ENCODE measurements at places on chromosomes 5 and 9.

- DNase-seq: no peak
Observed at GRCh38 chr5:14296533-14297331, 153.6 kb downstream of the TRIO start.

- DNase-seq: no peak
Observed at GRCh38 chr5:124176692-124177091, 569.7 kb downstream of the ZNF608 start.

GRCh38 chr9:81512641-81513040 lies 176.7 kb downstream of the TLE1 start:
- DNase-seq: no peak

- DNase-seq: no peak
Observed at GRCh38 chr5:19534751-19535150, 453.2 kb downstream of the CDH18 start.

GRCh38 chr5:172779691-172780341 lies 8.8 kb upstream of the DUSP1 start:
- no peak for DNase-seq

- no peak for DNase-seq
Observed at GRCh38 chr5:127558273-127558672, 40.8 kb downstream of the PRRC1 start.

- peak; percentile 32 for DNase-seq
Observed at GRCh38 chr5:15425766-15426165, 74.2 kb upstream of the FBXL7 start.

- DNase-seq: peak; percentile 57
Observed at GRCh38 chr5:170265522-170265921, 32.1 kb downstream of the LCP2 start.

GRCh38 chr9:16203729-16204573 lies 651.1 kb downstream of the CCDC171 start:
- no peak for DNase-seq

GRCh38 chr9:37025071-37025822 lies 8.8 kb downstream of the PAX5 start:
- no peak for DNase-seq

DNA sequence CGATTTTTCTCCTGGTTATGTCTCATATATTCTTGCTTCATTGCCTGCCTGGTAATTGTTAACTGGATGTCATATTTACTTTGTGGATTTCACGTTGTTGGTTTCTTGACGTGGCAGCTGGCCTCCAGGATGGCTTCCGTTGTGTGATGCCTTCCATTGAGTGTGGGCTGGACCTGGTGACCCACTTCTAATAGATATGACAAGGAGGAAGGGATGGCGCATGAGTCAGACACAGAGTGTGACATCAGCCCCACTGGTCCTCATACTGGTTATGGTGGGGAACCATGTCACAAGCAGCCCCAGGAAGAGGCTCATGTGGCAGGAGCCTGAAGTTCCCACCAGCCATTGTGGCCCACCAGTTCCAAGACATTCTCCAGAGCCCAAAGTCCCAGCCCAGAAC lies 6.4 kb upstream of the PAEP start:
- DNase-seq: no peak

GRCh38 chr9:81292056-81292805 lies 397.1 kb downstream of the TLE1 start:
- DNase-seq: no peak

GRCh38 chr9:81969971-81970370 lies 18.6 kb upstream of the SPATA31D1 start:
- DNase-seq: no peak

- no peak for DNase-seq
Observed at GRCh38 chr9:137492464-137493363, 33.6 kb upstream of the NSMF start.

DNA sequence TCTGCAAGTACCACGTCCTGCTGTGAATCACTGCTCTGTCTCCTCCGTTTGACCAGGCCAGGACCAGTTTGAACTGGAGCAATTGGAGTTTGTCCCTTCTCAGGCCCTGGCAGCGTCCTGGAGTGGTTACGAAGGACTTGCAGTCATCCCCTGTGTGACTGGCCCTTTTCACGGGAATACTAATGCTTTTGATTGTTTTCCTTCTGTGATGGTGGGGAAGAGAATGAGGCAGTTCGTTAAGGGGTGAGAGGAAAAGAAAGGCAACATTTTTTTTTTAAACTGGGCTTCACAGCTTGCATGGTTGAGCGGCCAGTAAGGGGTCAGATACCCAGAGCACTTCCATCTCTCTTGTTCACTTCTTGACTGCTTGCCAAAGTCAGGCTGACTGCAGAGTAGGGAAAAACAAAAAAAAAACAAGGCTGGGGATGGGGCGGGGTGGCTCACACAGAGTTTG lies 153.5 kb upstream of the STK32A start:
- DNase-seq: no peak

GRCh38 chr9:72048850-72049249 lies 11.6 kb downstream of the C9orf57 start:
- no peak for DNase-seq

- no peak for DNase-seq
Observed at GRCh38 chr5:87136096-87136495, 131.6 kb upstream of the RASA1 start.

DNA sequence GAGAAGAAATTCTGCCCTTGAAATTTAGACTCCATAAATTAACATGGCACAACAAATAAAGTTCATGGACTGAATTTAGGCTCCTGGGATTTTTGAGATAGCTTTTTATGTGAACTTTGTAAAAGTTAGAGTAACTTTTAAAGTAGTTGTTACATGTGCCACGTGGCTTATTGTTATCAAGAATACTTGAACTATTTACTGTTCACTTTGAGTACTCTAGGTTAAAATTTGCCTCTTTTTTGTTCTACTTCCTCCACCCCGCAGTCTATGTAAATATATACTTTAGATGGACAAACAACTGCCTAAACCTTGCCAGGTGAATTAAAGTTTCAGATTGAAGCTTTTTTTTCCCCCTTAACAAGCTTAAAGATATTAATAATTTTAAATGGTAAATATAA lies 457.9 kb downstream of the RAB3C start:
- no peak for DNase-seq

GRCh38 chr9:130918826-130919558 lies 20.1 kb downstream of the FIBCD1 start:
- DNase-seq: no peak

DNA sequence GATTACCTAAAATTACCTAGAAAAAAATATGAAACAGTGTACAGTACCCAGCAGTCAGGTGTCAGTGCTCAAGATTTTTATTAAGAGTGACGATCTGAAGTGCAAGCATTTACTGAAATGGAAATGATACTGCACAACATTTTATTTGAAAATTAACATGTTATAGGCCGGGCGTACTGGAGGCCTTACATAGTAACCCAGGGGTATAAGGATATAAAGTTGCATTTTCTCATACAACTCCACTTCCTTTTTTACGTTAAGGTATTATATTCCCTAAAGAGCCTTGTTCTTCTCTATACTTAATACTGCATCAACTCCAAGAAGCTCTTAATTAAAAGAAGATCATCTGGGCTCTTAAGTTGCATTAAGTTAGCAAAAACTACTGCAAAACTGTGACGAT lies 3.3 kb downstream of the MAT2B start:
- DNase-seq: no peak

DNA sequence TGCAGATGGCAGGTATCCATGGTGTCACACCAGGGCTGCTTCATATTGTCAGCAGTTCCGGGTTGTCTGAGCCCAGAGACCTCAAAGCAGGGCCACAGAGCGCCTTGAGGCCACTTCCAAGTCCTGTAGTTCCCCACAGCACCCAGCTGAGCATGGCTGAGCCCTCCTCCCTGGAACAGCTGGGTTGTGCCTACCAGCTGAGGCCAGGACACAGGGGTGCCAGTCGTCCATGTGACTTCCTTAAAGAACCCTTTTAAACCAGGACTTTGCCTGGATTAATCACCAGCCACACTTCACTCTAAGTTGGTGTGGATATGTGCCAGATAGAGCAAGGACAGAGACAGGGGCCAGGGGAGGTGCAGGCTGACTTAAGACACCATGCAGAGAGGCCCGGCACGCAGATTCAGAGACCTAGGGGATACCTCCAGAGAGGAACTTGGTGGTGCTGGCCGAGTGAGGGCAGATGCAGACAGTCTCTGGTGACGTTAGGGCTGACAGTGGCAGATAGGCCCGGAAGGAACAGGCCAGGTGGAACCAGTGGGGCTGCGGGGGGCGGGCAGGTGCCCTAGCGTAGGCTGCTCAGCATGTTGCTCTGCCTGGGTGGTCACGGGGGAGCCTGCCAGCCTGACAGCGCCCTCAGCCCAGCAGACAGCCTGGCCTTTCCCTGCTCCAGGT lies 142.7 kb downstream of the CACNA1B start:
- DNase-seq: no peak

- no peak for DNase-seq
Observed at GRCh38 chr5:98602534-98603112, 170.8 kb upstream of the RGMB start.

GRCh38 chr9:32292611-32293010 lies 91.8 kb upstream of the ACO1 start:
- DNase-seq: no peak

- DNase-seq: no peak
Observed at GRCh38 chr5:95878417-95879323, 56.1 kb upstream of the GLRX start.

- DNase-seq: no peak
Observed at GRCh38 chr5:68708156-68708841, 385.5 kb upstream of the SLC30A5 start.

DNA sequence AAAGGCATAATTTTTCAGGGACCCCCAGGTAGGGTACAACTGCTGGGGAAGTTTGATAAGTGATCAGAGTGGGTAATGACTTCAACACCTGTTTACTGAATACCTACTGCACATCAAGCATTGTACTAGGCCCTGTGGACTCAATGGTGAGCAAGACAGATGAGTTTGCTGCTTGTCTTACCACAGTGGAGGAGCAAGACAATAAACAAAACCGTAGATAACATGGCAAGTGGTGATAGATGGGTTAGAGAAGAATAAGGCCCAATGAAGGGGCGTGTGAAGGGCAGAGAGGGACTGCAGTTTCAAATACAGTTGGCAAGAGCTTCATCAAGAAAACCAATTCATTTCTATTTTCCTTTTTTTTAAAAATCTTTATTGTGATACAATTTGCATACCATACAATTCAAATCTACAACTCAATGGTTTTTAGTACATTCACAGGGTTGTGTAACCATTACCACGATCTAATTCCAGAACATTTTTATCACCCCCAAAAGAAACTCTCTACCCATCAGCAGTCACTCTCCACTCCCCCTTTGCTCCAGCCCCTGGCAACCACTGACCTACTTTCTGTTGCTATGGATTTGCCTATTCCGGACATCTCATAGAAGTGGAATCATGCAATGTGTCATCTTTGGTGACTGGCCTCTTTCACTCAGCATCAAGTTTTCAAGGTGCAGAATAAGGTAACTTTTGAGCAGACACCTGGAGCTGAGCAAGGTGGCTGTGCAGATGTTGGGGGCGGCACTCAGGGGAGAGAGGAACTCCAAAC lies 31.9 kb upstream of the HAND1 start:
- DNase-seq: no peak

DNA sequence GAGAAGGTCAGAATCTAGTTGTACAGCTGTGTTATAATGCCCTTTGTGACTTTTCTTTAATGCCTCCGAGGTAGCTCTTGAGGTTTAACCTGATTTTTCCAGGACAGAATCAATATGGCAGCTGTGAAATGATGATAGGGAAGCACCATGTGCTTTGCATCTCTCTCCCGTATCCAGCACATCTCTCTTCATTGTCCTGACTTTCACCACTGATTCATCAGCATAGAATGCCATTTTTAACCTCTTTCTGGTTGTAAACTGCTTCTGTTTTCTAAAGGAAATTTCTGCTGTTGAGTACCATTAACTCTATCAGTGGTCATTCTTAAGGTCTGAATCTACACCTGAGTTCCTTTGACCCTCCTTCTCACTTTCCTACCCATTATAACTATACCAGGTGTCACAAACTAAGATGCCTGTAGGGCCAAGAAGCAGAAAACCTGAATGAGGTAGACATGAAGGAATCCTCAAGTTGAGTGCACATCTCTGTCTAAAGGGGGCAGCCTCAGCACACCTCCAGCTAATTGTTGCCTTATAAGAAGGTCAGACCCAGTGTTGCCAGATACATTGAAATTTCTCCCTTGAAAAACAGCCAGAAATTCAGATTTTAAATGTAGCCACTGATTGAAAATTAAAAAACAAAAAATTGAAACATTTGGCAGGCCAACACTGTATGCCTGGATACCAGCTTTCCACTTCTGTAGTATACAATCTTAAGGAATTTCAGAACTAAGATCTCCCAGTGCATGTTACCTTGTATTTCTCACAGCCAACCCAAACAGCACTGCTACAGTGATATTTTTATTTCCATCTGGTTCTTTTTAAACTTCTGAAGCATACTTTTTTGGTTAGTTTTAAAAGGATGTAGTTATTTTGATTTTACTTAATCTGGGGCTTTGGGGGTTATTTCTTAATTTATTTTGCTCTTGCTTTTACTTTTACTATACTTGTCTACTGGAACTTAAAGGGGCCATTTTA lies 35.8 kb upstream of the TLX3 start:
- DNase-seq: no peak

DNA sequence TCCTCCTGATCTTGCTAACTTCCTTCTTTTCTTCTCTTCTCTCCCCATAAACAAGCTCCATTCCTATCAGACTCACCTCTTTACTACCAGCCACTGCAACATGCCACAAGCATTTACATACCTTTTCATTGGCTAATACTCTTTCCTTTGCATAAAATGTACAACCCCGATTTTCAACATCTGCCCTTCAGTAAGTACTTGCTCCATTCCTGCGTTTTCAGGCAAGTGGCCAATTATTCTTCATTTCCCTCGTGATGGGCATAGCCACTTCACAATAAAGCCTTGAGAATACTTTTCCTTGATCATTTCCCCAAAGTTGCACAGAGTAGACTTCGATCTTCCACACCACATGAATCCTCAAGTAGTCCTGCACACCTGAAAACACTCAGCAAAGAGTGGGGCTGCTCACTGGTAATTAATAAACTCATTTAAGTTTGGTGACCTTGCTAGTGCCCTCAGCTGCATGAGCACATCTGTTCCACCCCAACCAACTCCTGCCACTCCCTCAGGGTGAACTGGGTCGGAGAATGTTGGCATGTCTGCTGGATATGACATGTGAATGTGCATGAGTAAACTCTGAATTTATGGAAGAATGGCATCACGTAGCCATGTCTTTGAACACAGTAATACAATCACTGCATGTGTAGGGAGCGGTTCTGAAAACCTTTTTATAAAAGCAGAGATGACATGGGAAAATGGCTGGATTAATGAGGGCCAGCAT lies 535.8 kb downstream of the SEMA5A start:
- DNase-seq: no peak

- DNase-seq: no peak
Observed at GRCh38 chr5:150068472-150068871, 17.9 kb downstream of the CSF1R start.
